Neural crest cell (in vitro differentiated cells): ENCODE measurements at places on chromosomes 5 and 9. TPM values are rescaled to one million over a fixed set of nuclear protein-coding genes. Genes with fewer than 3 reads are reported as not detected.

DNA sequence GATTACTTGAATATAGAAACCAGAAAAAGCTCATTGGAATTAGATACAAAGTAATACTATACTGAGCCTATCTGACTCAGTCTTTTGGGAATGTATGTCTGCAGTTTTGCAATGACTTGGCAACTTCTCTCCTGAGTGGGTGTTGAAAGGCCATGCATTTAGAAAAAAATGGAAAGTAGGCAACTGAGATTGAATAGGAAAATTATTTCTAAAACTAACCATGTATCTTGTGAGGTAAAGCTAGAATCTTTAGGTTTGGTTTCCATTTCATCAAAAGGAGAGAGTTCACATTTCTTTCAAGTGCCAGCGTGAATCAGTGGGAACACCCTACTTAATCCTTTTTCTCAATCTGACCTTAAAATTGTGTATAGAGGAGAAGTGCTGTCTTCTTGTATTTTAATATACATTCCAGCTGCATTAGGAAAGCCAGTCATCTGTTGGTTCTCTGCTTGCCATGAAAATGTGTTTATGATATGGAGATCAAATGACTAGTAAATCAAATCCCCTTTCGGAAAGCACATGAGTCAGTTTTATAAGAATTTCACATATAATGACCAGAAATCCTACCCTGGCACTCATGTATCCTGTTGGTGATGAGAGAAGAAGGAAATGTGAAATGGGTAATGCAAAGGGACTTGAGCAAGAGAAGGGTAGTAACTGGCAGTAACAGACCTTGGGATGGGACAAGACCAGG is 30.4 kb downstream of the NFX1 start:
- no peak for DNase-seq

- no peak for DNase-seq
Measured at GRCh38 chr5:171512397-171512796, 93.0 kb downstream of the FGF18 start.

DNA sequence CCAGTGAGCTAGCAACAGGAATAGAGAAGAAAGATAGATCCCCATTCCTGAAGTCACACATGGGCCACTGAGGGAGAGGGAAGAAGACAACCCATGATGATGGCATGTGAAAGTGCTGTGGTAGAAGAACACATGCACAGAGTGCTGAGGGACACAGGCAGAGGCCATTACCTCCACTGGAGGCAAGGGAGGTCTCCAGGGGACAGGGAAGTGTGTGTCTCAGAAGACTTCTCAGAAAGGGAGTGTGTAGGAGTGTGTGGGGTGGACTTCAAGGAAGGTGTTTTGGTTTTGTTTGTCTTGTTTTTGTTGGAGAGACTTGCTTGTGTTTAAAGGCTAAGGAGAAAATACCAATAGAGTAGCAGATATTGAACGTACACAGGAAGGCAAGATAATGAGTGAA is 77.0 kb upstream of the SMARCA2 start:
- DNase-seq: no peak

DNA sequence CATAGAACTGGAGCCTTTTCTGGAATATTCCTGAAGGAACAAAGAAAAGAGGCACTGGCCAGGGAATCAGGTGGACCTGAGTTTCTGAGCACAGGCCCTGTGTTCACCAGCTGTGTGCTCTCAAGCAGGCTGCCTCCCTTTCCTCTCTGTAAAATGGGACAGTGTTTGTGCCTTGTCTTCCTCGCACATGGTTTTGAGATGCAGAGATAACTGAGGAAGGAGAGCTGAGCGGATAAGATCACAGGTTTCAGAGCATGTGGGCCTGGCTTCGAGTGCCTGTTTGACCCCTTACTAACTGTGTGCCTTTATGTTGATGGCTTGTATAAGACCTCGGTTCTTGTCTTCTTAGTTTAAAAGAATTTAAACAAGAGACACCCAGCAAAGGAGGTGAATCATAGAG is 46.2 kb upstream of the HAND1 start:
- DNase-seq: no peak

GRCh38 chr5:111454198-111454622 is 58.1 kb downstream of the STARD4 start:
- DNase-seq: no peak

DNA sequence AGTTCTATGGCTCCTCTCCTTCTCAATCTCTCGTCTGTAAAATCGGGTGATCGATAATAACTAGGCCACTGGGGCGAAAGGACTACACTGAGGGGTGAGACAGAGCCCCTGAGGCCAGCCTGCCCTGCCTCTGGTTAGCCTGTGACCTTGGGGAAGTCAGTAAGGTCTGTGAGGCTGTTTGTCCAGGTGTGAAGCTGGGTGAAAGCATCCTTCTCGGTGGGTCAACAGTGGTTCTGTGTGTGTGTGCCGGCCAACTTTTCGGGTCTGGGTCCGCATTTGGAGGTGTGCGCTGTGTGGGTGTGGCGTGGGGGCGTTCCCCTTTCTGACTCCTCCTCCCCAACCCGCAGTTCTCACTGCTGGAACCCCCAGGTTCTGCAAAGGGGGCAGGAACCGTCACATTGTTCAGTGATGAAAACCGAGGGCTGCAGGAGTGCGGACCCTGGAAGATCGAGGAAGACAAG is 5.0 kb upstream of the RNF44 start:
- no peak for DNase-seq

The IARS1 gene
- 169 and 170 TPM in 2 replicates for total RNA-seq

The IL33 gene
- total RNA-seq: not detected in 2 replicates

The TLE4 gene
- total RNA-seq: 83.4 and 85.8 TPM in 2 replicates

The ASTN2 gene
- total RNA-seq: 5.9 and 7.3 TPM in 2 replicates
